KG1 (cell line): ENCODE measurements at places on chromosomes 2 and 18.

- no peak for DNase-seq
Measured at GRCh38 chr18:12532661-12533060, 124.9 kb downstream of the PRELID3A start.

GRCh38 chr2:239594772-239595608 lies 194.2 kb upstream of the HDAC4 start:
- no peak for DNase-seq

DNA sequence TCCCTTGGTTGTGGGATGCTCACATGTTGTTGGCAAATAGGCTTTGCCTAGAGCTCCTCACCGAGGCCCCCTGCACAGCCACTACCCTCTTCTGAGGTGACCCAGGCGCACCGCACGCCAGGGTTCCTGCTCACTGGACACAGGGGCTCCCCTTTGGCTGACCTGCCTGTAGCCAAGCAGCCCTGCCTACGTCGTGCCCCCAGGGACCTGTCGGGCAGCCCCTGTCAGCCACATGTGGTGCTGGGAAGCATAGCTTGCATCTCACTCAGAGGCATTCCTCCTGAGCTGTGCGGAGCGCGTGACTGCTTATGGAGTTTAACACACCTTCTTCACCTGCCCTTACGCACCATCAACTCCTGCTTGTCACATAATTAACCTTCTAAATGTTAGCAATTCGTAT lies 116.3 kb downstream of the ZNF236 start:
- DNase-seq = no peak

DNA sequence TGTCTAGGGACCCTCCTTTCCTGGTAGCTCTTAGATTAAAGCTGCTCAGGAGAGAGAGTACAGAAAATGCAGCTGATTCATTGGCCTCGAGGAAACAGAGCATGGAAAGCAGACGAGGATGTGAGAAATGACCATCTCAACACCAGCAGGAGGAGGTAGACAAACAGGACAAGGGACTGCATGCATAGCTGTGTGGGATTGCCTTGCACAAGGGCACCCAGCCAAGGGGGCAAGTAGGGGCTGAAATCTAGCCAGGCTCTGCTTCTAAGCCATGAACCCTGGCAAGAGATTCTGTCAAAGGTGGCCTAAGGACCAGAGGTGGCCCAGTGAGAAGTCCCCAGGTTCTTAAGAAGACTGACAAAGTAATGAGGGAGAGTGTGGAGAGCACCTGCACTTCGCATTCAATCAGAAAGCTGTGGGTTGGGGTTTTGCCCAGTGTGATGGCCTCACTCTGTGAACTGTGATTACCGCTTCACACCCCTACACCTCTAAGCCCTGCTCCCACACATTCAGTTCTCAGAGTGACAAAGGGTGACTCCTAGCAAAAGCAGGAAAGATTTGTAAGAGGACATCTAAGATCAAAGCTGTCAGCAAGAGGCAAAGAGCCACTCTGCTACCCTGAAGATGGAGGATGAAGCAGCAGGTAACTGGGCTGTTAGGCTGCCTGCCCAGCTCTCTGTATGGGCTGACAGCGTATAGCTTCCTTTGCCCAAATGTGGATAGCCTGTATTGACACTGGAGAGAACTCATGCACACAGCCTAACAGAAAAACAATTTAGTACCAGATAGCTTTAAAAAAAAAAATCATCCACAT lies 151.3 kb upstream of the PELI1 start:
- no peak for DNase-seq

DNA sequence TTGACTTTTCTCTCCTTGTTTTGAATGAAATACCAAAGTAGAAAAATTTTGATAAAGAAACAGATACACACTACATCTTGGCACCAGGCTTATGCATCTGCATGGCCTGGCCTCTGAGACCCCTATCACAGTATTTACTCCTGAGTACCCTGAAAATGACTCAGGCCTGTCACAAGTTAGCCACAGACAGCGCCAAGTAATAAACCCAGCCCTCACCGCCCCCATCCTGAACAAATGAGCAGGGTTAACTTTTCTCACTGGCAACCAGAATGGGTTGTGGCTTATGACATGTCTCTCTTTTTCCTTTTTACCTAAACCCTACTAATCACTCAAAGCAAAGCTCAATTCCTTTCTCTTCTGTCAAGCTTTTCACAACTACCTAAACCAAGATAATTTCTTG lies 35.3 kb downstream of the SPRED2 start:
- no peak for DNase-seq

DNA sequence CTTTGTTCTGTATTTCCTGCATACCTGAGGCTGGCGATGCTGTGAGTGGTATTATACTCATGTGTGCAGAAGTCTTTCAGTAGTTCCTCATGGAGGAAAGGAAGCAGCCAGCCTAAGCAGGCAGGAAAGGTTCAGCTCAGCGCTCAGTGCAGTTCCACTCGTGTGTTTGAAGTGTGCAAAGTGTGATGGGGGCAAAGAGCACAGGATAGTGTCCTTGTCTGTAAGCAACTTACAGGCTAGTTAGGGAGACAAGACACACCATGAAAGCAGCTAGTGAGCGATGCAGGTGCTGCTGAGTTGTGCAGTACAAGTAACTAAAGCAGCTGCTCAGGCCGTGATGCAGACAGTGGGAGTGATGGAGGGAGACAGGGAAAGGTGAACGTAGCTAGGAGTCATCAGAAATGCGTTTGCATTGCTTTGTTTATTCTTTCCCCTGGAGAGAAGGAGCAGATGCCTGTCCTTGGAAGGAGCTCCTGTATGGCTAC lies 146.2 kb downstream of the LDLRAD4 start:
- DNase-seq = no peak

GRCh38 chr2:207944979-207945600 lies 80.2 kb downstream of the PLEKHM3 start:
- no peak for DNase-seq

- DNase-seq = no peak
Measured at GRCh38 chr2:177545143-177545542, 152.6 kb downstream of the AGPS start.

DNA sequence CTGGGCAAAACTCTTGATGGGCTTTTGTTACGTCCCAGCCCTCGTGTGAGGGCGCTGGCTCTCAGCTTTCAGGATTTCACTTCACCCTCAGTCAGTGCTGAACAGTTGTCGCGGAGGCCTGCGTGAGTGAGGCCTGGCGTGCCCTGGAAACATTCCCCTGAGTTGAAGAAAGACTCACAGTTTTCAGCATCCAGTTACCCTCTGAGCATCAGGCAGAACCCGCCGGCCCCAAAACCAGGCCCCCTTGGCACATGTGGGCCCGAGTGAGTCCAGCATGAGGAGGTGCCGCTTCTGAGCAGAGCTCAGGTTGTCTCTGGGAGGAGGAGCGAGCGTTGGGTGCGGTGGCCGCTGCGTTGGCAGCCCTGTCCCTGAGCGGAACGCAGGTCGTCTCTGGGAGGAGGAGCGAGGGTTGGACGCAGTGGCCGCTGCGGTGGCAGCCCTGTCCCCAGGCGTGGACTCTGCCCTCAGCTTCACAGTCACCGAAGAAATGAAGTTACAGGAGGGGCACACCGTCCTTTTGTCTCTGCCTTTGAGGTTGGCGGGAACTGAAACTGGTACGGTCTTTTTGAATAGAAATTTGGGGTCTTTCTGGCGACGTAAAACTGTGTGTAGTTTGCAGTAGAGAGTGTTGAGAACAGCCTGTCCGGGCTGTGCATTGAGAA lies at the start of gene NEU4:
TSS of gene NEU4 (plus strand) at position 473 of the 662 bp plus-strand sequence. CDS start 5,292 bp downstream, outside the sequence.
- DNase-seq = no peak

DNA sequence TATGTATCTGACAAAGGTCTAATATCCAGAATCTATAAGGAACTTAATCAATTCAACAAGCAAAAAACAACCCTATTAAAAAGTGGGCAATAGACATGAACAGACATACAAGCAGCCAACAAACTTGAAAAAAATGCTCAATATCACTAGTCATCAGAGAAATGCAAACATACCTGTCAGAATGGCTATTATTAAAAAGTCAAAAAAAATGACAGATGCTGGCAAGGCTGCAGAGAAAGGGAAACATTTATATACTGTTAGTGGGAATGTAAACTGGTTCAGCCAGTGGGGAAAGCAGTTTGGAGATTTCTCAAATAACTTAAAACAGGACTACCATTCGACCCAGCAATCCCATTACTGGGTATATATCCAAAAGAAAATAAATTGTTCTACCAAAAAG lies 21.6 kb downstream of the SESTD1 start:
- DNase-seq = no peak

- no peak for DNase-seq
Measured at GRCh38 chr2:9089831-9090230, 86.3 kb upstream of the MBOAT2 start.

GRCh38 chr2:231235217-231235616 lies 36.8 kb downstream of the ARMC9 start:
- no peak for DNase-seq

GRCh38 chr2:10064932-10065772 lies 15.1 kb downstream of the CYS1 start:
- DNase-seq = no peak

GRCh38 chr2:37593024-37593423 lies 78.4 kb downstream of the CDC42EP3 start:
- no peak for DNase-seq

DNA sequence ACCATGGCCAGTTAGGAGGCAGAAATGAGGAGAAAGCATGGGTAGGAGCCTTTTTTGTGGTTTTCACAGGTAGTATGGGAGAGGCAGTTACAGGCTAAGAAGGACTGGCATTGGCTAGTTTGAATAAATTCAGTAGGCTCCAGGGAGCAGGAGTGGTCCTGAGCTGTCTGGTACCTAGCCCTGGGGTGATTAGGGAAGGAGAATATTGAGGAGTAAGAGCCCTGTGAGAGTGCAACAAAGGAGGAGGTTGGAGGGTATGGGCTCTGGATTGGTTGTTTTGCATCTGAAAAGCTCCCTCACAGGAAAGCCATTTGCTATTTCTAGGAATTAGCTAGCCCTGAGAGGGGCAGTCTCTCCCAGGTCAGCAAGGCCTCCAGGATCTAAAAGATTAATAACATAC lies 13.3 kb upstream of the TCF7L1 start:
- DNase-seq = no peak

DNA sequence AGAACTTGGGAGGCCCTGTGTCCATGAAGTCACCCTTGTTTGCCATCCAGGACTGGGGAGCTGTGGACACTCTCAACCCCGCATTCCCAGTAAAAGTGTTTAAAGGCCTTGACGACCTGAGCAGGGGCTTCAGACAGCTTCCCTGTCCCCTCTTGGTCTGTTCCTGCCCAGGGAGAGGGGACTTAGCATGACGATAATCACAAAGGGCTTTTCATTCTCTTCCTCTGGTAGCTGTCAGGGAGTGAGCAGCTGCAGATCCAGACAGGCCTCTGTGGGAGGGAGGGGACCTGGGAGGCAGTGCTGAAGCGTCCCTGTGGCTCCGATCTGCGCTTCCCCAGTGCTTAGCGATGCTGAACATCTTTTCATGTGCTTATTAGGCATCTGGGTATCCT lies 77.8 kb upstream of the HS6ST1 start:
- no peak for DNase-seq

DNA sequence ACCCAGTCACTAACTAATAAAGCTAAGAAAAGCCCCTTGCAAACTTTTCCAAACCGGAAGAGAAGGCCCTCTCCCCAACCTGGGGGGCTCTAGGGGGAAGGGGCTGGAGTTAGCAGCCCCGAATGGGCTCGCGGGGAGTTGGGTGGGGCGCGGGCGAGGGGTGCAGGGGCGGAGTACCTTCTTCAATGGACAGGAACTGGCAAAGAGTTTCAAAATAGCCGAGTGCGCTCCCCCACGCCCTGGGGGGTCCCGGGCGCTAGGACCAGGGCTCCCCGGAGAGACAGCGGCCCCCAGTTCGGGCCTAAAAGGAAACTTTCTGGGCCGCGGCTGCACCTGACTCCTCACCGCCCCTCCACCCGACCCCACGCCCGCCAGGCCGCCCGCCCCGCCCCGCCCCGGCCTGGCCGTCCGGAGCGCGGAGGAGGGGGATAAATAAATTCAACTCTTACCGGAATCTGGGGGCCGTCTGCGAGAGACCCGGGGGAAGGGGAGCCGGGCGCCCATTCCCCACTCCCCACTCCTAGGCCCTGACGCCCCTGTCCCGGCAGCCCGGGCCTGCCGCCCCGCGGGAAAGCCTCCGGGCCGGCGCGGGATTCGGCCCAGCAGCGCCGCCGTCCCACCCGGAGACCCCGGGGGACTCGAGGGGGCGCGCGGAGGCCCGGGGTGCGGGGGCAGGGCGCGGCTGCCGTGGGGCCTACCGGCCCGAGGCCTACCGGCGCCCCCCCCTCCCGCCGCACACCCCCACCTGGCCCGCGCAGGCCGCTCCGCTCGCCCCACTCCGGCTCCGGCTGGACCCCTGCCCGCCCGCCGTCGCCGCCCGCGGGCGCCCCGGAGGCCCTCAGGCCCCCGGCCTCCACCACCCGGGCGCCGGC lies 868 bp downstream of the INO80D start:
- DNase-seq = no peak

DNA sequence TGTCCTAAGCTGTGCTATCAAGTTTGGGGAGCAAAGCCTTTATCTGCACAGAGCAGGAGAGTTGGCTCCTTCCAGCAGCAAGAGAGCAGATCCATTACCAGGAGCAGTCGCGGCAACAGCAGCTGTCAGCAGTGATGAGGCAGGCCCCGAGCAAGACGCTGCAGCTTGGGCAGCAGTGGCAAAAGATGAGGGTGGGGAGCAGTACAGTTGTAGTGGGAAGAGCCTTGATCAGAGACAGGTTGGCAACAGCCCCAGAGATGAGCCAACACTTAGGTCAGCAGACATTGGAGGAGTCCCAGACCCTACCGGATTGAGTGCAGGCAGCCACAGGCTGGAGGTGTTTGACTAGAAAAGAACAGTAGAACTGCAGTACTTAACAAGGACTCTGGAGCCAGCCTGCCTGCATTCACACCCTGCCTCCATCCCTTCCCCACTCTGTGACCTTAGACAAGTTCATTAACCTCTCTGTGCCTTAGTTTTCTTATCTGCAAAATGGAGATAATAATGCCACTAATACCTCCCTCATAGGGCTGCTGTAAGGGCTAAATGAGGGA lies 117.1 kb upstream of the SERTAD2 start:
- DNase-seq = no peak

GRCh38 chr2:71603311-71603811 lies 150.0 kb downstream of the DYSF start:
- DNase-seq = no peak

DNA sequence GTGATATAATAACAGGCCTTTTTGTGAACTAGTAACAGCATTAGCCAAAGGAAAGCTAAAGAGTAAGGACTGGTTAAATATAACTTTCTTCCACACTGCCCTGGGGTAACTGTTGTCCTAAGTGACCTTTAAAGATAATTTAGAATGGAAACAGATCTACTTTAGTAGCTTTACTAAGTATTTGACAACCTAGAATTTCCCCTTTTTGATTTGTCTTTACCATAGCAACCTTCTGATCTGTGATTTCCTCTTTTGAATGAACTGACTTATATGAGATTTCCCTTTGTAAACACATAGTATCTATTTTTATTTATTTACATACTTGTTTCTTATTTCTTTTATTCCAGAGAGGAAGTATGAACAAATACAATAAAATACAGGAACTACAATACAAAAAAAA lies 10.5 kb upstream of the KLF7 start:
- DNase-seq = no peak

- DNase-seq = no peak
Measured at GRCh38 chr2:221601376-221601775, 29.3 kb upstream of the EPHA4 start.
